ENCODE measurements at places on chromosomes 6 and 20.

GRCh38 chr20:17955302-17955701 is 13.3 kb downstream of the SNX5 start:
- no peak for DNase-seq

DNA sequence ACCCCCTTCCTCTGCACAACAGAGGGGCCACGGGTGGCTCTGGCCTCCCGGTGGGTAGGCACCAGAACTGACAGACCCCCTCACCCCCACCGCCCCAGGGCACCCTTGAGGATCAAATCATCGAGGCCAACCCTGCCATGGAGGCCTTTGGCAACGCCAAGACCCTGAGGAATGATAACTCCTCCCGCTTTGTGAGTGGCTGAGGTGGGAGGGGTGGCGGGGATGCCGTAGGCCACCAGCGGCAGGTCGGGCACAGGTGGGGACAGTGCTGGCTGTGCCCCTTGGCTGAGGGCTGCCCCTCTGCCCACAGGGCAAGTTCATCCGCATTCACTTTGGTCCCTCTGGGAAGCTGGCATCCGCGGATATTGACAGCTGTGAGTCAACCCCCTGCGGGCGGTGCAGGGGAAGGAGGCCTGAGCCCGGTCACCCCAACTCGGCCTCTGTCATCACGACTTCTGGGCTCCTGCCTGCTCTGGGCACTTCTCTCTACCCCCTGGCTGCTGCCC is 29.1 kb downstream of the MYH7B start:
- DNase-seq = no peak

DNA sequence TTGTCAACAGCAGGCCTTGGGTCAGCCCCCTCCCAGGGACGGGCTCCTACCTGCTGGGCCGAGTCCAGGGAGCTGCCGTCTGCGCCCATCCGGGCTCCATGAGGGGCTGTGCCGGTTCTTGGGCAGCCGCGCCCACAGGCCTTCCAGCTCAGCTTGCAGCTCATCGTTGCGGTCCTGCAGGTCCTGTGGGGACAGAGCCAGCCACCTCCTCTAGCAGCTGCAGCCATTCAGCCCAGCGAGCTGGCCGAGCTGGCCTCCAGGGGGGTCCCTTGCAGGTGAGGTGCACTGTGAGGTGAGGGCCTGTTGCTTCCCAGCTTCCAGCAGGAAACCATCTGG is 74.4 kb downstream of the GINS1 start:
- DNase-seq = no peak

DNA sequence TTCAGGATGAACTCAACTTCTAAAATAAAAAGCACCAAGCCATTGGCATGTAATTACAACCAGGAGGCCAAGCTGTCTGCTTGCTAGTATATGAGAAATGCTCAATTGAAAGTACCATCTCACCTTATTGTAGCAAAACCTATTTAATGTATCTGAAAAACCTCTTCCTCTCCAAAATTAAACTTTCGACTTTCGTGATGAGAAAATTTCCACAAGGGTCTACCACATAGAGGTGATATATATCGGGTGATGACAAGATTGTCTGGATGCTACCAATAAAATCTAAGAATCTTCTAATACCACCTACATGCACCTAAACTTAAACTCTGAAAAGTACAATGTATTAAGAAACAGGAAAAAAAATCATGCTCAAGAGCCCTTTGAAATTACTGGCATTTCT is 74.2 kb downstream of the ATXN1 start:
- DNase-seq = no peak

- no peak for DNase-seq
Measured at GRCh38 chr6:24827970-24828369, 29.3 kb upstream of the ARMH2 start.

DNA sequence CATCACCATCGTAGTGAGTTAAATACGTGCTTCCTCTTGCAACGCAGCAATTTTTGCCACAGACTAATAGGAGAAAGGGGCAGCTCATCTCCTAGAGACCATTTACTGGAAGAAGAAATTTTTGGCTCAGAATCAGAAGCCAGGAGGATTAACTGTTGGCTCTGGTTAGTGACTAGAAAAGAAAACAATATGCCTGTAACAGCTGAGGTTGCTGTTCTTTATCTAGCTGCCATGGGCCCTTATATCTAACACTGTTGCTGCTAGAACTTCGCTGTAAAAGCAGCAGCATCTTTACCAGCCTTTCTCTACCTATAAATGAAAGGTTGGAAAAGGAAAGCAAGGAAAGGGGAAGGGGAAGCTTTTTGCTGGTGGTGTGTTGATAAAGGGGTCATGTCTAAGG is 65.9 kb downstream of the FAM135A start:
- peak; percentile 7 for DNase-seq

GRCh38 chr6:16491666-16492313 is 253.4 kb downstream of the GMPR start:
- no peak for DNase-seq

GRCh38 chr6:155967322-155967721 is 511.7 kb upstream of the NOX3 start:
- DNase-seq = no peak

DNA sequence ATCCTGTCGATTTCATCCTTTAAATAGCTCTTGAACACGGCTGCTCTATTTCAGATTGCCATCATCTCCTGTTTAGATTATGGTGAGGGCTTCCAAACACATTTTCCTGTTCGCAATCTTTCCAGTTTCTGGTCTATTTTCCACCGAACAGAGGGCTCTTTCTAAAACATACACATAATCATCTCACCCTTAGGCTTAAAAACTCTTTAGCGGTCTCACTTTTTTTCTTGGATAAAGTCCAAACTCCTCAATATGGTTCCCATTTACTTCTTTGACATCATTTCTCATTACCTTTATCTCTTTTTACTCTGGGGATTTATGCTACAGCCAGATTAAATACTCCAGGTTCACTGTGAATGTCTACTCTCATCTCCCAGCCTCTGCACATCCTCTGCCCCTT is 103.4 kb upstream of the STMND1 start:
- no peak for DNase-seq

DNA sequence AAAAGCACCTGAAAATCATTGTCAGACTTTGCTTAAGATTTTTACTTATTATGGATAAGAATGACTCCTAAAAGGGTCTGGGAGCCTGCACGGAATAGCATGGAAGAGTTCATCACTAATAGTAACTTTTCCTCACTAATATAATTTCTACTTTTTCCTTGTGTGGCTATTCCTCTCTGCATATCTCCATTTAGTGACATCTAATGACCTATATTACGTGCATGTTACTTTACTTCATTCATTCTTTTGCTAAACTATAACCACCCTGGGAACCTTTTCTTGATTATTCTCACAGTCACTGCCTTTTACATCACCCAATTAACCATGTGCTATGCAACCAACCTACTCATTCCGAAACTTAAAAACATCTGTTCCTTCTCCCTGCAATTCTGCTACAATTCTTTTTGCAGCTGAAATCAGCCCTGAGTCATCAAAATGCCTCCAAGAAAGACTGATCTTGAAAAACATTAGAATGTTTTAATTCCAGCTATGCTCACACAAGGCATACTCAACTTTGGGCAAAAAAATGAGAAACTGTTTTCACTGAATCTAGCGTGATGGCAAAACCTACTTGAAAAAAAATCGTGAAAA is 313.3 kb downstream of the RNGTT start:
- no peak for DNase-seq

GRCh38 chr6:108168090-108168463 is 2.3 kb downstream of the NR2E1 start:
- DNase-seq = no peak

DNA sequence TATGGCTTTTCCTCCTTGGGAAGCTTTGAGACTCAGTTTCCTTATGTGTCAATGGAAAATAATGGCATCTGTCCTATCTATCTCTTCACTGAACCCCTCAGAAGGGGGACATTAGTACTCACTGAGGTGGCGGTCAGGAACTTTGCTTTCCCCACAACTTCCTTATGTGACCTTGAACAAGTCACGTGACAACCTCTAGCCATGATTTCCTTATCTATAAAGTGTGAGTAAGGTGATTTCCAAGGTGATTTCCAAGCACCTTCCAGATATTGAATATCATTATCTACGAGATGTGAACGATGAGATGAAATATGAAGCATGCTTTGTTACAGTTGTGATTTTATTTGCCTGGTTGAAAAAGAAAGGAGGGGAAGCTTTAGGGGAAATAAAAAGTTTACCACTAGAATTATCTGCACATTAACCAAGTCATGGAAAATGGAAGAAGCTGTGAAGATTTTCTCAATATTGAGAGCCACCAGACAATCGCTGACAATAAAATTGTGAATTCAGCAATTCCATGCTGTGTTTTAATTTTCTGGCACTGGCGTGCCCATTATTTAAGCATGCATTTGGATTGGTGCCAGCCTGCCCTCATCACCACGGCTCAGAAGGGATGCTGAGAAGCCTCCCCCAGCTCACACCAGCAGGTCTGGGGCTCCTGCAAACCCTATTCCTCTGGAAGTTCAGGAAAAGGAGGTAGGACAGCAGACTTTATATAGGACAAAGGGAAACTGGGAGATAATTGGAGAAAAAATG is 255.3 kb downstream of the CD83 start:
- no peak for DNase-seq

- no peak for DNase-seq
Measured at GRCh38 chr6:71031912-71032311, 75.1 kb upstream of the B3GAT2 start.

DNA sequence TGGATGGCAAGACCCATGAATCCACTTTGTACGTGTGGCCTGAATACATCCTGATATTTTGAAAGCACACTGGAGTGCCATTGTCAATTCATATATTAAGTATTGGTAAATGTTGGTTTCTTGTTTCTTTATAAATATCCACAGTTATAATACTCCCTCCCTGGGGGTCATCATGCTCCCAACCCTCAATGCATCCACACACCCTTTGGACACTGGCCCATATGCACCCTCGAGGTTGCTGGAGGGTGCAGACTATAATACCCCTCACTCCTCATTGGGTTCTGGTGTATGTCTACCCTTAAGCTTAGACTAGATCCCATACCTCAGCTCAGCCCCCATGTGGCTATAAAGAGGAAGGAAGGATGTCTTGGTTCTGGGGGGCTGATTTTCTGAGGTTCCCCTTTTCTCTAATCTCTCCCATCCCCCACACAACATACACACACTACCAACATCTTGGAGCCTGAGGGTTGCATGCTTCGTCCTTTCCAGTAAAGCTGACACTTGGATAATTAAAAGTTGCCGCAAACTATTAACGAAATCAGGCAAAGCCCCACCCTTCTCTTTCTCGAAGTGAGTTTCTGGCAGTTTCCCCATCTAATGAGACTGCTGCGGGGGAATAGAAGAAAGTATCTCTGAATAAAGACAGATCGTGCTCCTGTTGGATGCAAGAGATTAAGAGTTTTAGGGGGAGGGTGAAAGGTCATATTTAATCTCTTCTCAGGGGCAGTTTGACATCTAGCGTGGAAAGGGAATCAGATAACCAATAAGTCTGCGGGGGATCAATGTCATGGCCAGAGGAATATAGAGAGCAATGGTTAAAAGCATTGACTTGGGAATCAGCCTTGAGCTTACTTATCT is 7.4 kb downstream of the PIM1 start:
- DNase-seq = no peak

- DNase-seq = no peak
Measured at GRCh38 chr20:62651285-62652021, 9.2 kb downstream of the SLCO4A1 start.

DNA sequence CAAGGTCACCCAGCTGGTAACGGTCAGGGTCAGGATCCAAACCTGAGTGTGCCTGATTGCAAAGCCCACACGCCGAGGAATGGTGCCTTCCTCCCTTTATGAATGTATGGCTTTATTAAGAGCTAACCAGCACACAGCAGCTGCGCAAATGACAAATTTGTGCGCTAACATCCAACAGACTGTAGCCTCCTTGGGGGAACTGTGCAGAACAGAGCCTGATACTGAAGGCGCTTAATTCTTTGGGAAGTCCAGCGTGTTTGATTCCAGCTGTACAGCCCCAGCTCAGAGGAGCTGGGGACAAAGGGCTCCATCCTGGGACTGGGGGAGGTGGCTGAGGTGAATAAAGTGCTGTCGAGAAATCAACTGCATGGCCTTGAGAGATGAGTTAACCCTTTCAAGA is 75.7 kb upstream of the JARID2 start:
- DNase-seq = no peak

DNA sequence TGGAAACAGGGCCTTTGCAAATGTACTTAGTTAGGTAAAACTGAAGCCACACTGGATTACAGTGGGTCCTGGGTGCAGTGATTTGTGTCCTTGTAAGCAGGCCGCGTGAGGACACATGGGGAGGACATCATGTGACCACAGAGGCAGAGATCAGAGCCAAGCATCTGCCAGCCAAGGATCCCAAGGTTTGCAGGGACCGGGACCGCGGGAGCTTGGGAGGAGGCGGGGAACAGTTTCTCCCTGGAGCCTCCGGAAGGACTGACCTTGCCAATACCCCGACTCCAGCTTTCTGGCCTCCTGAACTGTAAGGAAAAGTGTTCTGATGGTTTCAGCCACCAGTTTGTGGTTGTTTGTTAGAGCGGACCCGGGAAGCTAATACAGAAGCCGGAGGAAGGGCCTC is 500.9 kb downstream of the PREX1 start:
- no peak for DNase-seq

DNA sequence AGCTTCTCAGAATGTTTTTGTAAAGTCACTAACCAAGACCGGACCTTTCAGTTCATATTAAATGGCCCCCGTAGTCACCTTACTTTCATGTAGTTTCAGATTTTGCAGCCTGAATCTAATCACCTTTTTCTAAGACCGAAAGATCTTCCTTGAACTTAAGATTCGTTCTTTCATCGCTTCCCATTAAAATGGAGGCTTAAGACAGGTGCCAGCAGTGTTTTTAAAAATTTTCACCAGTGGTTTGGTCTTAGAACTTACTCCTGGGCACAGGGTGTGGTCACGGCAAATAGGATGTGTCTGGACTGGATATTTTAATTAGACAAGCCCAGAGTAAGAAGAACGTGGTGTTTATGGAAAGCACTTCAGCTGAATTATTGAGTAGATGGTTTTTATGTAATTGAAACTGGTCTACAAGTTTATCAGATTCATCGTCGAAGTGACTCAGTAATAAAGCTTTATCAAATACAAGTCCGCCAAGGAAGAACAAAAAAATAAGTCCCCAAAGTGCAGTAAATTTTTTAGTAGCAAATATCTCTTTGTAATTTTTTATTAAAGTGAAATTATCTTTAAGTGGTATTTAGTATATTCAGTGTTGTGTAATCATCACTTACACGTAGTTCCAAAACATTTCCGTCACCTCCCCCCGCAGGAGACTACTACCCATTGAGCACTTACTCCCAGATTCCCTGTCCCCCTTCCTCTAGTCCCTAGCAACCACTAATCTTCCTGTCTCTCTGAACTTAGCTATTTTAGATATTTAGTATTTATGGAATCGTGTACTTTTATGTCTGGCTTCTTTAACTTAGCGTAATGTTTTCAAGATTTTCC is 868 bp downstream of the SRSF3 start:
- peak; percentile 69 for DNase-seq

DNA sequence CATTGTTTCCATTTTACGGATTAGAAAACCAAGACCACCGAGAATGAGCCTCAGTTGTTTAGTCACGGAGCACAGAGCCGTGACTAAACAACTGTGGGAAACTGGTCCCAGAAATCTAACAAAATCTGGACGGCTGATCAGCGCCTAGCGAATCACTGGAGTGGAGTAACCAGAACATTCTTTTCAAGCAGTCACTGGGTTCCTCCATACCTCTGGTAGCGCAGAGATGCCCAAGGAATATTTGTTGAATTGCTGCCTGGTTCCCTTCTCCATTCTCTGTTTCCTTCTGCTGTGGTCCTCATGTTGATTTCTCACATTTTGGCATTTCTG is 62.0 kb downstream of the GPX5 start:
- DNase-seq = no peak

Data from hindlimb muscle (tissue), 1 donor.